ENCODE measurements at places on chromosomes 13 and 19. TPM values are rescaled to one million over a fixed set of nuclear protein-coding genes. Genes with fewer than 3 reads are reported as not detected.

The PCDH9 gene
- 2.8 TPM for total RNA-seq

The KLK3 gene
- total RNA-seq = 0.54 TPM

DNA sequence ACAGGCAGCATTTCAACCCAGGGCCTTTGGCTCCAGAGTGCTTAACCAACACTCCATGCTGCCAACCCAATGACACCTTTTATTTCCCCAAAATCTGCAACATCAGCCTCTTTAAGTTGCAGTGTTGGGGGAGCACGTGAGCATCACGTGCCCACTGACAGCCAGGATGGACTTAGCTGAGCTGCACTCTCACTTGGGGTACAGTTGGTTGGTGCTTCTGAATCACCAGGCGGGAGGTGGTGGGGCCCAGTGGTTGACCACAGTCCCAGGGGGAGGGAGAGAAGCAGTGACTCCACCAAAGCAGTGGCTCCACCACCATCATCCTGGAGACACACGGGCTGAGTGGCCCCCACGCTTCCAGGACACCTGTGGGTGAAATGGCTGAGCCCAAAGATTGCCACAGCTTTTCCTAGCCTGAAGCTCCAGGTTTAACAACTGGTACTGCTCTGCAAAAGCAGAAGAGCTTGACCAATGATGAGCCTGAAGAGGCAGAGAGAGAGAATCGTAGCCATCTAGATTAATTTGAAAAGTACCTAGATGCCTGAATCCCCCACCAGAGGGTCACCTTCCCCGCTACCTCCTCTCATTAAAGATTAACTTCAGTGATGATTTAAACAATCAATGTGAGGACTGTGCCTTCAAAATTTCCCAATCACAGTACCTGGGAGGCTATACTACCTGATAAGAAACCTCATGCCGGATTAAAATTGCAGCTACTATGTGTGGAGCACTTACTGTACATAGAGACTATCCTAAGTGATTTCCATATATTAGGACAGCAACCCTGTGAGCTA is 193.8 kb downstream of the FOXO1 start:
- DNase-seq = no peak

GRCh38 chr13:84844473-84844872 is 954.7 kb downstream of the SLITRK6 start:
- DNase-seq = no peak

DNA sequence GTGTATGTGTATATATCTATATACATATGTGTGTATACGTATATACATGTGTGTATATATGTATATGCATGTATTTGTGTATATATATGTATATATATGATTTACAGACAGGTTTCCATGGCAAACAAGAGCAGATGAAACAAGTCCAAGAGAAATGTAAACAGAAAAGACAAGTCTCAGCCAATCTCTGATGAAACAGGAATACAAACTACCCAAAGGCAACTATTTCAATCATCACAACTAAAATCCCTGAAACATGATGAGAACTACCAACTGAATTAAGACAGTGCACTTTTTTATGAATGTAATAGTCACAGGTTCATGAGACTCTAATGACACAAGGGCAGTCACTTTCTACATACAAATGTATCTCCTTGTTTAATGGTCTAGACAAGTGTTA is 140.2 kb downstream of the TNFRSF19 start:
- DNase-seq = no peak

GRCh38 chr13:34462843-34463242 is 479.2 kb upstream of the NBEA start:
- no peak for DNase-seq

DNA sequence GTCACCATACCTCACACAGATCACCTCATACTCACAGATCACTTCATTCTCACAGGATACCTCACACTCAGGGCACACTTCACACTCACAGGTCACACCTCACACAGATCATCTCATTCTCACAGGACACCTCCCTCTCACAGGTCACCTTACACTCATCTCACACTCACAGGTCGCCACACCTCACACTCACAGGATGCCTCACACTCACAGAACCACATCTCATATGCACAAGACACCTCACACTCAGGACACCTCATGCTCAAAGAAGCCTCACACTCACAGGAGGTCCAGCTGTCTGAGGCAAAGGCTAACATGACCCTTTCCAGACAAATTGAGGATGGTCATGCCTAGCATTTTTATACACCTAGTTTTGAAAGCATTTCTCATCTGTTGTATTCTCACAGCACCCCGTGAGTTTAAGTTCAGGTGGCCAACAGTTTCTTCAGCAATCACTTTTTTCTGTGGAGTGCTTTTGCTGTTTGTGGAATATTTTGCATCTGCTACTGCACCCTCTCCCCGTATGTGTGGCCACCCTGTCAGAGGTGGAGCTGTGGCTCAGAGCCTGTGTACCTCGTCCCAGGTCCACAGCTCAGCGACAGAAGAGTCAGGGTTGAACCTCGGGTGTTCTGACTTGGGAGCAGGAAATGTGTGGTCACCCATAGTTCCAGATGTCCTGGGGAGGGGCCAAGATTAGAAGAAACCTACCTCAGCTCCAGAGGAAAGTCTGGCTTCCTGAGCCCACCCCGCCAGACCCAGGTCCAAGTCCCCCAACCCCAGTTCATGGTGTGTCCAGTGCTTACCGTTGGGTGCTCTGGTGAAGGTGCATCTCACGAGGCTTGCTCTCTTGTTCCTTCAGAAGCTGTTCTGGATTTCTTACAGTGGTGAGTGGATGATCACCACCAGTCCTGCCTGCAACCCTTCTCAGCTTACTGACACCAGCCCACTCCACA is 7.6 kb downstream of the F7 start:
- no peak for DNase-seq

GRCh38 chr13:98495627-98496478 is 81.1 kb downstream of the STK24 start:
- DNase-seq = no peak

All from thyroid gland (tissue), 4 donors.